ENCODE measurements at places on chromosomes 7 and 10. TPM values are rescaled to one million over a fixed set of nuclear protein-coding genes. Genes with fewer than 3 reads are reported as not detected.

The LSM8 gene
- 49.9 TPM for total RNA-seq

The NPY gene
- not detected for total RNA-seq

The RNF148 gene
- not detected for total RNA-seq

The MYL10 gene
- not detected for total RNA-seq
